NCI-H2081 treated with DMSO at 0.1 percent for 48 hours (cell line): ENCODE measurements at places on chromosomes 3 and 15.

- DNase-seq = no peak
Measured at GRCh38 chr3:177591379-177591778, 394.1 kb upstream of the TBL1XR1 start.

GRCh38 chr3:190532731-190533203, 18.9 kb downstream of the IL1RAP start:
- no peak for DNase-seq

DNA sequence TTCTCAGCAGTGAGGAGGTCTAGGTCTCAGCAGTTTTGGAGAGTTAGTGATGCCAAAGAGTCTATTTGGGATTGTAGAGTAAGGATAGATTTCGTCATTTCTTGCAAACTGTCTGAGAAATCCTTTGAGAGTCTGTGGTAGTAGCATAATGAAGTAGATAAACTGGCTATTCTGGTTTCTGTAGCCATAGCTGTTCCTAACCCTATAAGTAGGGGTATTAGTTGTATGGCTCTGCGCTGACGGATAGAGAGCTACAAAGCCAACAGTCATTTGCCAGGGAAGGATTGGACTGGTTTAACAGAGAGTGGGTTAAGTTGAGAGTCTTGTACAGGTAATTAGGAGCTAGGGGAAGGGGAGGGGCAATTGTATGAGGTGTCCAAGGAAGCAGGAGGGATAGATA, 50.6 kb downstream of the KLHDC8B start:
- DNase-seq = no peak

DNA sequence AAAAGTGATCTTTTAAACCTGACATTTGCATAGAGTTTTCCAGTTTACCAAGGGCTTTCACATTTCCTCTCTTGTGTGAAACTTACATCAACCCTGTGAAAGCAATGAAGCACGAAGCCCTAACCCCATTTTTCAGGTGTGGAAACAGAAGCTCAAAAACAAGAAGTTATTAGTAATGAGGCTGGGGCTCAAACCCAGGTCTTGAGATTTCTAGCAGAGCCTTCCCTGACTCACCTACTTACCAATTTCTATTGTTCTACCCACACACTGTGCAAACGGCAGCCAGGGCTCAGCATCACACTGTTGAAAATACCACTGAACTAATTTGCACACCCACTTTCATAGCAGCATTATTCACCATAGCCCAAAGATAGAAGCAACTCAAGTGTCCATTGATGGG, 117.8 kb upstream of the IGF1R start:
- DNase-seq = no peak

GRCh38 chr3:169827712-169828111, 15.0 kb upstream of the LRRC34 start:
- DNase-seq = no peak

GRCh38 chr3:116102037-116102436, 343.2 kb downstream of the LSAMP start:
- no peak for DNase-seq

DNA sequence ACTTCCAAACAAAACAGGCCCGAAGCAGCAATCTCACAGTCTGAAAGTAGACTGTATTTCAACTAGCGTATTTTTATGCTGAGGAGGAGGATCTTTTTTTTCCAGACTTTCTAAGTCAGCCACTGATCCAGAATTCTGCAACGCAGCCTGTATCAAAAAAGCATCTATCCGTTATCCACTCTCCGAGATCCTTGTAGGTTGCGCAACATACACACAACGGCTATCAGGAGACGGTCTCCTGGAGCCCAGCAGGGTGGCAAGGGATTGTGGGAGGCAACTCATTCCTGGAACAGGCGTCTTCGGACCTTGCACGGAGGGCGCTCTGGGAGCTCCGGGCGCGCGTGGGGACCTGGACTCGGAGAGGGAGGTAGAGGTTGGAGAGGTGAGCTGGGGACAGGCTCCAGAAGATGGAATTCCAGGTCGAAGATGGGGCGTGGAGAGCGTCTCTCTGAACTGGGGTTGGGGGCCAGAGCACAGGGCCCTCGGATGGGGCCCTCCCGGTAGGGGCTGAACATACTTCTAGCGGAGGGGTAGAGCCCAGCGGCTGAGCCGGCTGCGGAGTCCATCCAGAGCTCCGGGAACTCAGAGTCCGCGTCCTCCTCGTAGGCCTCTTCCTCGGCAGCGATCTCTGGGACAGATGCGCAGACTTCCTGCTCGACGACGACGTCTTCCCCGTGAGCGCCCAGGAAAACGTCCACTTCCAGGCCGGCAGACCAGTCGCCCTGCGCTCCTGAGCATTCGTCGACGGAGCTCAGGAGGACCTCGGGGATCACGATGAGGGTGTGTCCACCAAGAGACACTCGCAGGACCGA, 932 bp downstream of the PRR23C start:
- no peak for DNase-seq

- DNase-seq = no peak
Measured at GRCh38 chr15:99124641-99125040, 19.8 kb downstream of the SYNM start.

DNA sequence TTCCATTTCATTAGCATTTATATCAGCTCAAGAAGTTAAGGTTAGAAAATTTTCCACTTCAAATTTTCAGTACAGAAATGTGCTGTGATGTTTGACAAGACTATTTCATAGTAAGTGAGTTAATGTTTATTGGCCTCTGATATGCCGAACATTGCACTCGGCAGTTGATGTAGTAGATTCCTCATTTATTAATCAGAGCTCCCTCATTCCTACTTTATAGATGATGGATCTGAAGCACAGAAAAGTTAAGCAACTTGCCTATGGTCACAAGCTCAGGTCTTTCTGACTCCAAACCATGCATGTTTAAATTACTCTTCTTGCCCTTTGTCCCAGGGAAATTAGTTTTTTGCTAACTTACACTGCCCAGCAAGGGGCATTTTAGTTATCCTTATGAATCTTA, 92.0 kb downstream of the ATG7 start:
- DNase-seq = no peak

DNA sequence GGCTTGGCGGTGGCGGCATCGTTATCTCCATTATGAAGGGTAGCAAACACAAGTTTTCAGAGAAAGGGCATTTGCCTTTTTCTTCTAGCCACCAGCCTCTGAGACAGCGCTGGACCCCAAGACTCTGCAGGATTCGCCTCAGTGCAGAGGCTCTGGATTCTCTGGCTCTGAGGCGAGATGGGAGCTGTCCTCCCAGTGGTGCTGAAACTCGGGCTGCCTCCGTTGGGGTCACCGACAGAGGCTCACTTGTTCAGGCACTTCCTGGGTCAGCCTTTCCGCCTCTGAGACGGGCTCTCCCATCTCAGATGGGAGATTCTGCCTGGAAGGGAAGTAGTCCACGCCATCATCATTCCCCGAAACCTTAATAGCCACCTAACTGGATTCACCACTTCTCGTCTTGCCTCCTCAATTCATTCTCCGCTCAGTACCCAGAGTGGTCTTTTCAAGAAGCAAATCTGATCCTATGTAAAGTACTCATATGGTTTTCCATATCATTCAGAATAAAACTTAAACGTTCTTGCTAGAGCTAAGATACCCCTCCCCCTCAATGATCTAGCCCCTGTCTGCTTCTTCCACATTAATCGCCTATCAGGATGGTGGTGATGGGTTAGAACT, 76.9 kb downstream of the RHCG start:
- DNase-seq = no peak

DNA sequence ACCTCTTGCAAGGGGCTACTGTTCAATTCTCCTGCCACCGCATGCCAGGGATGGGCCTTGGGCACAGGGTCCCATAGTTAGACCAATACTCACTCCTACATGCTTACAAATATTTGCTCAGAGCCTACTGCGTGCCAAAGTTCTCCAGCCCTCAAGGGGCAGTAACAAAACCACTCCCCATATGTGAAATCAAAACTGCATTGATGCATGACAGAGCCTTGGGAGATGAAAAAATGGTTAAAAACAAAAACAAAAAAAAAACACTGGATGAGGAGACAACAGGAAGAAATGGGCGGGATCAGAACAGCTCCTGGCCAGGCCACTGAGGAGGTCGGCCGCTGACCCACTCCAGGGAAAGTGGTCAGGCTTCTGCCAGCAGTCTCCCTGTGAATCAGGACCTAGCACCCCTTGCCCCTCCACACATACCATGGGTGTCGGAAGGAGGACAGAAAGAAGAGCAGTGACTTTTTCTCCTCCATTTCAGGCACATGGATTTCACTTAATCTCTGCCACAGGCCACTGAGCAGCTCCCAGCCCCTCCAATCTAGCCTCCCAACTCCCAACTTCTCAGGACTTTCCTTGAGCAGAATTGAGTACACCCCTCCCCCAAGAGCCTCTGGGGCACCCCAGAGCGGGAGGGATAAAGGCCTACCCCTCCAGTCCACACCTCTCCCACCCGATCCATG, 2.8 kb downstream of the PLXNB1 start:
- no peak for DNase-seq

GRCh38 chr3:147945968-147946519, 536.9 kb downstream of the ZIC1 start:
- DNase-seq = no peak

GRCh38 chr3:100007313-100007712, 107.0 kb downstream of the FILIP1L start:
- DNase-seq = no peak

DNA sequence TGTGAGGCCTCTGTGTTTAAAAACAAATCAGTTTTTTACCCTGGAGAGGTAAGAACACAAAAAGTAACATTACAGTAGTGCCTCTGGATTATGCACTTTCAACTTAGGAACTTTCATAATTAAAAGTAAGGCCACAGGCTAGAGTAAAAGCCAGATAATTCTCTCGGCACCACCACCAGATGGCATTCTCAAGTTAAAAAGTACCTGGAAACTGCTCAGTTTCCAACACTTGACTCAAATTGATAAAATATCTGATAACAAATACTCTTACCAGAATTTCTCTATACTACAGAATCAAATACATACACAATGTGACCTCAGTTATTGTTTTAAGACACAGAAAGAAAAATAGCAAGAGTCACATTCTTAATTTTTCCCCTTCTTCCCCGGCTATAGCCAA, 19.9 kb downstream of the SPICE1 start:
- no peak for DNase-seq

DNA sequence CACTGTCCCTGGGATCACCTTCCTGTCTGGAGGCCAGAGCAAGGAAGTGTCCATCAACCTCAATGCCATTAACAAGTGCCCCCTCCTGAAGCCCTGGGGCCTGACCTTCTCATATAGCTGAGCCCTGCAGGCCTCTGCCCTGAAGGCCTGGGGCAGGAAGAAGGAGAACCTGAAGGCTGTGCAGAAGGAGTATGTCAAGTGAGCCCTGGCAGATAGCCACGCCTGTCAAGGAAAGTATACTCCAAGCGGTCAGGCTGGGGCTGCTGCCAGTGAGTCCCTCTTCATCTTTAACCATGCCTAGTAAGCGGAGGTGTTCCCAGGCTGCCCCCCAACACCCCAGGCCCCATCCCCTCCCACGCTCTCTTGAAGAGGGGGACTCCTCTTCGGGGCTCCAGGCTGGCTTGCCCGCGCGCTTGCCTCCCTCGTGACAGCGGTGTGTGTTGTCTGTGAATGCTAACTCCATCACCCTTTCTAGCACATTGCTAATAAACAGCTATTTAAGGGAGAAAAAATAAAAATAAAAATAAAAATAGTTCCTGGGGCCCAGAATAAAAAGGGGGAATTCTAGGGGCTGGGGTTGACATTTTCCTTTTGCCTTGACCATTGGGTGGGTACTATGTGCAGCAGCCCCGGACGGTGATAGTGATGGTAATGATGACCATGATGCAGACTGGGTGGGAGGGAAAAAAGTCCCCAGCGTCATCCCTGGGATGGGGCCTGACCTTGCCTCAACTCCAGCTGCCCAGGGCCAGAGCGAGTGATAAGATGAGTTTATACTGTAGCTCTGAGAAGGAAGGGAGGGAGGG, 3.3 kb upstream of the ALAS1 start:
- DNase-seq = no peak

DNA sequence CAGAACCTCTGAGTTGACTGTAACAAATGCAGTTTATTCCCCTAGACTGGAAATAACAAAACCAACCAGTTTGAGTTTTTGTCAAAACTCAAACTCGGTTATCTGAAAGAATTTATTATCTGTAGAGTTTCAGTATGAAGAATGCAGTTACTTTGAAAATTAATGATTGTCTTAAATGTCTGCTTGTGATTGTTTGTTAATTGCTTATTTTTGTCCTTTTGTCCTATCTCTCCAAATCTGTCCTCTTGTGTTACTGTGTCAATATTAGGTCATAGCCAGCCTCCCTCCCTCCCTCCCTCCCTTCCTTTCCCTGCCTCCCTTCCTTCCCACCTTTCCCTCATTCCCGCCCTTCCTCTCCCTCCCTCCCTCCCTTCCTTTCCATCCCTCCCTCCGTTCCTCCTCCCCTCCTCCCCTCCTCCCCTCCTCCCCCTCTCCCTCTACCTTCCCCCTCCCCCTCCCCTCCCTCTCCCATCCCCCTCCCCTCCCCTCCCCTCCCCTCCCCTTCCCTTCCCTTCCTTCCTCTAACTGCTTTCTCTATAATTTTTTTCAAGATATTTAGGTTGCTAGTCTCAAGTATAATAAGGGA, 153.5 kb downstream of the FNDC3B start:
- DNase-seq = no peak

DNA sequence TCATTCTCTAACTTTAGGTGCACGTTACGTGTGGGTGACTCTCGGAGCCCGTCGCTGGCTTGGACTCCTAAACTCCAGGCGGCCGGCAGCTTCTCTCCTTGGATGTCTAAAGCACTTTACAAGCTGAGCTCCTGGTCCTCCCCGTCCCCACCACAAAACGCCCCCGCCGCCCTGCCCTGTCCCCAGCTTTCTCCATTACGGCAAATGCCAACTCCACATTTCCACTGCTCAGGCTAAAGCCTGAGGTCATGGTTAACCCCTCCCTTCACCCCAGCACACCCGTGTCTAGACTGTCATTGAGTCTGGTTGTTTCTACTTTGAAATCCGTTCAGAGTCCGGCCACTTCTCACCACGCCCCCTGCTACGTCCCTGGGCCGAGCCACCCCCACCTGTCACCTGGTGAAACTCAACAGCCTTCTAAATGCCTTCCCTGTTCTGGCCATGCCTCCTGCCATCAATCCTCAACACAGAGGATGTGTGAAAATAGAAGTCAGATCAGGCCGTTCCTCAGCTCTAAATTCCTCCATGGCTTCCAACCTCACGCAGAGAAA, 8.1 kb upstream of the PCSK6 start:
- DNase-seq = no peak

DNA sequence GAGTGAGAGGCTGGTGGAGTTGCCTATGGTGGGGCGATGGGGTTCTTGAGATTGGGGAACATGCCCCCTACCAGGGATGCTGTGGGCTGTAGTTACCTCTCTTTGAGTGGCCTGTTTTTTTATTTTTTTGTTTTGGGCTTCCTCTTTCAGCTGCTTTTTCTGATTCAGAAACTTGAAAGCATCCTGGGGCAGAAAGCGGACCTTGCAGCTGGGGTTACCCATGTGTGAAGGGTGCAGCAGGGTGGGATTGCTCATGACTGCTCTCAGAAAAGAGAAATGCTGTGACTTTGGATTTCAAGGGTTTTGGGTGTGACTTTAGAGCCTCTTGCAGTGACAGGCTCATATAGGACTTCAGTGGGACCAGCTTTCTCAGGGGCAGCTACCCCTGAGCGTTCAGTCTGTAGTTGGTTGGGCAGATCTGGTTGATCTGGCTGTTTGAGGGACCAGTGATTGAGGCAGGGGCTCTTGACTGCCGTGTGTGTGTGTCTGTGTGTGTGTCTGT, 1.8 kb downstream of the LIMD1 start:
- DNase-seq = no peak
